Caudate nucleus (tissue), 63 donors: ENCODE measurements at places on chromosomes 4 and X.

DNA sequence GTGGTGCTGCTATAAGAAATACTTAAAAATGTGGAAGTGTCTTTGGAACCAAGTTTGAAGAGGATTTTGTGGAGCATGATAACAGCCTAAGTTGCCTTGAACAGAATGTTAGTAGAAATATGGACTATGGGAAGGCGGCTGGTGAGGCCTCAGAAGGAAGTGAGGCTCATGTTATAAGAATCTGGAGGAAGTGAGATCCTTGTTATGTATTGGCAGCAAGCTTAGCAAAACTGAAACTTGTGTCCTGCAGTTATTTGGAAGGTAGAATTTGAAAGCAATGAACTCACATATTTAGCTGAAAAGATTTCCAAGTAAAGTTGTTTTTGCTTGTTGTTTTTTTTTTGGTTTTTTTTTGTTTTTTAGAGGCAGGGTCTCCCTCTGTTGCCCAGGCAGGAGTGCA is 13.6 kb upstream of the MED14 start:
- DNase-seq, result no peak

GRCh38 chr4:106546370-106546769 is 177.8 kb upstream of the GIMD1 start:
- no peak for DNase-seq

DNA sequence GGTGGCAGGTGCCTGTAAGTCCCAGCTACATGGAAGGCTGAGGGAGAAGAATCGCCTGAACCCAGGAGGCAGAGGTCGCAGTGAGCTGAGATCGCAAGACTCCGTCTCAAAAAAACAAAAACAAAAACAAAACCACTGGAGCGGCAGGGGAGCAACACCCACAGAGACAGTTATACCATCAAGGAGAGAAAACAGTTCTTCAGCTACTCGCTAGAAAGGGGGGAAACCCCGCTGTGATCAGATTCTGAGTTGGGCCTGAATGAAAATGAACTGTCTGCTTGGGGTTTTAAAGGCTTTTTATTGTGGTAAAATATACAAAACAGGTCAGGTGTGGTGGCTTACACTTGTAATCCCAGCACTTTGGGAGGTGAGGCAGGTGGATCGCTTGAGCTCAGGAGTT is 16.8 kb upstream of the IRAK1 start:
- no peak for DNase-seq

DNA sequence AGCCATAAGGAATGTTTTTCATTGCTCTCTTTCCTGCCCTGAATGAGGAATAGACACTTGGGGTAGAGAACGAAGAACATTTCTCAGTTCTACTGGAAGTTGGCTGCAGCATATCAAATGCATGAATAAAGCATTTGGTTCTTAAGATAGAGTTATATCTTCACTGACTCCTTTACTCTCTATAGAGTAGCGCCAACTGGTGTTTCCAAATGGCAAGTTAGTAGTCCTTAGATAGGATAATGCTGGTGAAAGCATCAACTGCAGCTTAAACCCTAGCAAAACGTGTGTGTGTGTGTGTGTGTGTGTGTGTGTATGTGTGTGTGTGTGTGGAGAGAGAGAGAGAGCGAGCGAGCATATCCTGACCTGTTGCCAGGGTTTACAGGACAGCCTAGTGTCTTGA is 62.2 kb upstream of the FRMPD4 start:
- DNase-seq, result no peak

DNA sequence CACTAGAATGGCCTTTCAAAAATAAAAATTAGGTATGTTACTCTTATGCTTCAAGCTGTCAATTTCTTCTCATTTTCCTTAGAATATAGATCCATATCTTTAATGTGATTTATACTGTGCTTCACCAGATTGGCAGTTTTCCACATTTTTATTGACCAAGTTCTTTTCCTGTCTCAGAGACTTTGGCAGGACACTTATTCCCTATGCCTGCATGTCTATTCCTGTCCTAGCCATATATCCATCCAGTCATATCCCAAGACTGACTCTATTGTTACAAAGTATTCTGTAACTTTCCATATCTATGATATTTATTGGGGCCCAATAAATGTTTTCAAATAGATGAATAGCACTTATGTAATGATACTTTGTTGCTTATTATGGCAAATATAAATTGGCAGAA is 450.7 kb downstream of the GASK1B start:
- DNase-seq, result no peak

DNA sequence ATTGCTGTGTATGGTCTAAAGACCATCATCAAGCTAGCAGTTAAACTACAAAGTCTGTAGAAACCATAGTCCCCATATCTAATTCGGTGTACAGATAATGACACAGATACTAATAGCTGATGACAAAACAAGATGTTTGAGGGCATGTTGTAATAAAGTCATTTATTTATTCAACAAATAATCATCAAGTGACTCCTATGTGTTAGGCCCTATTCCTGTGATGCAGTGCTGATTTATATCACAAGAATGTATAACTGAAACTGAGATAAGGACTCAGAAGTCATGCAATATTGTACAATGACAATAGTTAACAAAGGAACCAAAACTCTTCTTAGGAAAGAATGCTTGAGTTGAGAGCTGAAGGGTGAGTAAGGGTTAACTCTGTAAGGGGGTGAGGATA is 315.0 kb upstream of the NR3C2 start:
- DNase-seq, result no peak
